Adrenal gland (tissue), 19 donors: ENCODE measurements at places on chromosomes 6 and 20.
A peak's percentile ranks its signal among the peaks of the same experiment; 100 is the strongest.

- no peak for DNase-seq
Observed at GRCh38 chr6:46655803-46656202, 3.0 kb downstream of the SLC25A27 start.

GRCh38 chr6:55974688-55975087 lies 99.3 kb upstream of the BMP5 start:
- DNase-seq, result no peak

DNA sequence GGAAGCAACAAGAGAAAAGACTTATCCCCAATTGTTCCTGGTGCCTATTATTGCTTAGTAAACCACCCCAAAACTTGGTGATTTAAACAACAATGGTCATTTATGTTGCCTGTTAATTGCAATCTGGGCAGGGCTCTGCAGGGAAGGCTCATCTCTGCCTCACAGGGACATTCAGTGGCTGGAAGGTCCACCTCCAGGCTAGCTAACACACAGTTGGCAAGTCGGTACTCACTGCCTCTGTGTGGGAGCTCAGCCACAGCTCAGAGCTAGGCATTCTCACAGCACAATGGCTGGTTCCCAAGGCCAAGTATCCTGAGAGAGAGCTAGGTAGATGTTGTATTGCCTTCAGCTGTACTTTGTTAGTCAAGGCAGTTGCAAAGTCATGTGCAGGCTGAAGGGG lies 18.5 kb upstream of the GMDS start:
- DNase-seq, result no peak

DNA sequence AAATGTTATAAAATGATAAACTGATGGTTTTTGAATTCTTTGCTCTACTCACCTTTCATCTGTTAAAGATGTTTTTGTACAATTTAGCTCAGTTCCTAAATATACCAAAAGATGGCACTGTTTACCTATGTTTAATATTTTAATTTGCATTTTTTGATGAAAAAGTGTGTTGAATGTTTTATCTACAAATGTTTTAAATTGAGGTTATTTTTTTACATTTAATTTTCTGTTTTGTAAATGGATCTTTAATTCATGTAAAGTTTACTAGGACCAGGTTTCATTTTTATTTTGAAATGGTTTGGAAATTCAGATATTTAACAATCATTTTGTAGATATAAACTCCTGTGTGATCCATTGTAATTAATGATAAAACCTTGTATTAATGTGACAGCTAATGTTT lies 30.0 kb downstream of the CDKAL1 start:
- DNase-seq, result no peak

DNA sequence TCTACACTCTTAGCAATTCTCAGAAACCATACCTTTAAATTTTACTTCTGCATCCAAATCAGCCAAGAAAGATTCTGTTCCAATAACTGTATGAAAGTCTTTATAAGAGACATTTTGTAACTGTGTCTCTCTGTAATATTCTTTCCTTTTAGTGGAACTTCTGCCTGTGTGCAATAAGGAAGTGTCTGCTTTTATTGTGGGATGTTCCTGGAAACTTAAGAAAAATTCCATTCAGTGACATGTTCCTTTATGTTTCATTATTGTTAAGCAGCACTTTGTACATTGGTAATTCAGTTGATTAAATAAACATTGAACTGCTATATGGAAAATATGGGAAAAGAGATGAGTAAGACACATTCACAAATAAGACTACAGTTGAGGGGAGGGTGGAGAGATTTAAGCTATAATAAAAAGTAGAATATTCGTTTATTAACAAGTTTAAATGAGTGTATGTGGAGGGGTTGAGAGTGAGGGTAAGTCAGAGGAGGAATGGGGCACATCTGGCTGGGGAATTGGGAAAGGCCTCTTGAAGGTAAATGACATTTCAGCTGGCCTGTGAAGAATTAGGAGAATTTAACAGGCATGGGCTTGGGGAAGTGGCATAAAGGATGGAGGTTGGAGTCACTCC lies 11.9 kb downstream of the NUS1 start:
- DNase-seq, result no peak

GRCh38 chr6:8982668-8983067 lies 547.3 kb upstream of the SLC35B3 start:
- no peak for DNase-seq

- DNase-seq, result no peak
Observed at GRCh38 chr20:23461180-23461579, 8.5 kb upstream of the CST11 start.

DNA sequence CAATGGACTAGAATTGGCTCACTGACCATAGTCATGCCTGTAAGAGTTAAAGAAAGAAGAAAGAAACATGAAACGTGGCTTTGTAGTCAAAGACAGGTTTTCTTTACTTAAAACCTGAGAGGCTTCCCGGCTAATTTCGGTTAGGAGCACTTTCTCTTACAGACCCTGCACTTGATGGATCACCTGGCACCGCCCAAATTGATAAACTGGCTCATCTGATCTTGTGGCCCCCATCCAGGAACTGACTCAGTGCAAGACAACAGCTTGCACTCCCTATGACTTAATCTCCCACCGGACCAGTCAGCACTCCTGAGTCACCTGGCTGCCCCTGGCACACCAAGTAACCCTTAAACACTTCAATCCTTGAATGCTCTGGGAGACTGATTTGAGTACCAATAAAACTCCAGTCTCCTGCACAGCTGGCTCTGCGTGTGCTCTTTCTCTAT lies 12.3 kb downstream of the TMEM14B start:
- DNase-seq, result peak; percentile 77

GRCh38 chr6:138397128-138398122 lies 6.6 kb upstream of the HEBP2 start:
- DNase-seq, result no peak

- peak; percentile 92 for DNase-seq
Observed at GRCh38 chr20:35171753-35172433, at the start of gene PROCR. Gene PROCR (plus strand): TSS chr20:35172072. CDS start chr20:35172155, 83 bp downstream.

DNA sequence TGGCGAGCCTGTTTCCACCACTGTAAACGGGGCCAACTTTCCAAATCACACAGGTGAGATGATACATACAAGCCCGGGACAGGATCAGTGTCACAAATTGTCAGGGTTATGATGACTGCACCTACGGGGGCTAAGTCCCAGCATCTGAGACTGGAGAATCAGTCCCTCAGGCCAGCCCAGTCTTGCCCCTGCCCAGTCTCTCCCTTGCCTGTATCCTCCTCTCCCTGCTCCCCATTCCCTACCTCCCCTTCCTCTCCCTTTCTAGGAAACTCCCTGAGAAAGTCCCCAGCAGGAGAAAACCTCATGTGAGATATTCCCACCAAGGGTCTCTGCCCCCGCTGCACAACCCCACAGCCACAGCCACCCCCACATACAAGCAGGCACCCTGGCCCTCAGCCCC lies 1.5 kb downstream of the FOXS1 start:
- no peak for DNase-seq

GRCh38 chr6:52697903-52698302 lies 27.0 kb downstream of the TMEM14A start:
- DNase-seq, result no peak

- DNase-seq, result no peak
Observed at GRCh38 chr20:52578559-52578958, 387.0 kb upstream of the ZFP64 start.

GRCh38 chr6:139542351-139542750 lies 167.9 kb upstream of the CITED2 start:
- no peak for DNase-seq

- no peak for DNase-seq
Observed at GRCh38 chr6:134735461-134735860, 214.4 kb downstream of the ALDH8A1 start.

DNA sequence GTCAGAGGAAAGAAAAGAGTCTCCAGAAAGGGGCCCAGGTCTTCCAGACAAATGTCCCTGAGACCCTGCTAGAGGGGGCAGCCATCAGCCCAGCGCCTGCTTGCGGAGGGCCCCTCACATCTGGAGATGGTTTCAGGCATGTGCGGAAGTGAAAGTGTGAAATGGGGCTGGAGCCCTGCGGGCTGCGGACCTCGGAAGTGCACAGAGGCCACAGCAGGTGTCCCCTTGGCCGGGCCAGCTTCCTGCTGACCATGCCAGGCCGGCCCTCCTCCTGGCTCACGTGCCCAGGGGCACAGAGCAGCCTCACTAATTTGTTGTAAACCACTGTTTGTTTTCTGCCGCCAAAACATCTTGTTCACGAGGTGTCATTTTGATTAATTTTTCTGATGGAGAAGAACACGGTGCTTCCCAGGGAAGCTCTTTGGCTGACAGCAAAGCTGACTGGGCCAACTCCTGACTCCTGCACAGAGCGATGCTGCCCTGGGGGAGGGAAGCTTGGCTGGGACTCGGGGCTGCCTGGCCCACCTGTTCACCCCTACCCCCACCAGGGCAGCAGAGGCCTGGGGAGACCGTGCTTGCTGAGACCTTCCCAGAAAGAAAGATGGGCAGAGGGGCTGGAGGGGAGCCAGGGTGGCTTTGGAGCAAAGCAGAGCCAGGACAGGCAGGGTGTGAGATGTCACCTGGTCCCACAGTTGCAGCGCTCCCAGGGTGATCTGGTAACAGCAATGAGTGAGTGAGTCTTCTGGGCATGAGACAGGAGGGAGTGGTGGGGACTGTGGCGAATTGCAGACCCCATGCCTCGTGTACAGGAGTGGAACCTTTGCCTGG lies 54.2 kb downstream of the BCAS4 start:
- peak; percentile 25 for DNase-seq

- DNase-seq, result no peak
Observed at GRCh38 chr6:88749849-88750248, 213.6 kb downstream of the RNGTT start.

GRCh38 chr6:131831392-131831791 lies 23.6 kb downstream of the ENPP1 start:
- DNase-seq, result no peak

DNA sequence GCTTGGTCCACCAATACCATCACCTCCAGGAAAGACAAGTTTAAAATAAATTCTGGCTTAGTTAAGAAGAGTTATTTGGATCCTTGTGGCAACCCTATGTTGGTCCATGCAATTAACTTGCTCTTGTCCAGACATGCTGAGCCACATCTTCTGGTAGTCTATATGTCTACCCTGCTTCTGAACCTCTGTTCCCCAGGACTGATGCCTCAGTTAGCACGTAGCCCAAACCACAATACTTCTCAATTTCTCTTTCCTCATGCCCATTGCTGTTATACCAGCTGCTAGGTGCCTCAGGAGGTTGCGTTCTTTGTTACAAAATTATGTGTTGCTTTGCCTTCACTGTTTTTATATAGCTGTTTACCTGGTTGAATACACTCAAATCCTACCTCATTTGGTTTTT lies 116.4 kb upstream of the KCNQ5 start:
- DNase-seq, result no peak

DNA sequence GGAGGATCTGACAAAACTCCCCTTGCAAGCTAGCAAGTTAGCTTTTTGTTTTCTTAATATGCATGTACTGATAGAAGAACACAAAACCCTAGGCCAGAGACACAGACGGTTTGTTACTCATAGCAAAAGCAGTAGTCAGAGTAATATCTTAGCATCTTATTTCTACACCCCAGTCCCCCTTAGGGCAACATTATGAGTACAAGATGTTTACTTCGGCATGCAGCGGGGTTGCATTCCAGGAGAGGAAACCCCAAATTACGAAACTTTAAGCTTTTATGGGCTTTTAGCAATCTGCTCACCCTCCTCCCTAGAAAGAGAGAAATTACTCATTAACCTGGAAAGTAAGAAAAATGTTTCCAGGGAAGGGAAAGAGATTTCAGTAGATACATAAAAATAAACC lies 1286.9 kb downstream of the EPHA7 start:
- DNase-seq, result no peak

- no peak for DNase-seq
Observed at GRCh38 chr6:167833396-167833763, 6.7 kb downstream of the AFDN start.

GRCh38 chr20:1819311-1820137 lies 75.7 kb upstream of the SIRPA start:
- DNase-seq, result peak; percentile 20

- DNase-seq, result peak; percentile 46
Observed at GRCh38 chr6:36633915-36634314, 39.8 kb downstream of the SRSF3 start.

DNA sequence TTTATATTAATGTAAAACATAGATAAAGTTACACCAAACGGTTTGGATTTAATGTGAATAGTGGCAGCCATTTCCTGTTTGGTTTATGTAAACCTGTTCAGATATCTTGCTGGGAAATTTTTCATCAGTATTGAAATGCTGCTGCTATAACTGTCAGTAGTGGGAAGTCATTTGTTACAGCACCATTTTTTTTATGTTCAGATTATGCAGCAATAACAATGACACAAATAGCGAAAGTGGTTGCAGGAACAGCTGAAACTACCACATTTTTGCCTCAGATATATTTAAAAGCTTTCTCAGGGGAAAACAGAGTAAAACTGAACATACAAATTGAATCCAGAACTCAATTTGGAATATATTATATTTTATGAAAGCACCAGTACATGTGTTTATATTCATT lies 128.8 kb upstream of the SIM1 start:
- DNase-seq, result no peak

DNA sequence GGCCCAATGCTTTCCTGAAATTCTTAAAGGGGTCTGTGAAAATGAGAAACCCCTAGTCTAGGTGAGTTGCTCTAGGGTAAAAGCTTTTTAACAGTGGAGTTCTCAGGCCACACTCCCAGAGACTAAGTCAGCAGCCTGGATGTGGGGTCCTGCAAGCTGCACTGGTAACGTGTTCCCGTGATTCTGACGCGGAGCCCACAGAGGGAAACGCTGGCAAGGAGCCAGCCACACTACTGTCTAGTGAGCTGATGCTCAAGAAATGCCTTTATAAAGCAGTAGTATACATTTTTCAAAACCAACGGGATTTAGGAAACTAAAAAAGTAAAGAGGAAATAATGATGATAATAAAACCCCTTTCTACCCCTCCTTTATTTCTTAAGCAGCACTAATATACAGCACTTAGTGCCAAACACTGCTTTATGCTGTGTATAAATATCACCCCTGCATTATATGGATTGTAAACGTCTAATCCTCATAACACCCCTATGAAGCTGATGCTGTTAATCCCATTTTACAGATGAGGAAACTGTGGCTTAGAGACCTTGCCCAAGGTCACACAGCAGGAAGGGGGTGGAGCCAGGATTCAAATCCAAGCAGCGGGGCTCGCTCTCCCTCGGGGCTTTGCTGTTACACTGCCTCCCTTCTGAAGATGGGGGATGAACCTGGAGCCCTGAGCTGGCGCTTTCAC lies 25.0 kb downstream of the KCNK15 start:
- DNase-seq, result no peak

- DNase-seq, result no peak
Observed at GRCh38 chr20:40497899-40498691, 190.9 kb downstream of the MAFB start.

DNA sequence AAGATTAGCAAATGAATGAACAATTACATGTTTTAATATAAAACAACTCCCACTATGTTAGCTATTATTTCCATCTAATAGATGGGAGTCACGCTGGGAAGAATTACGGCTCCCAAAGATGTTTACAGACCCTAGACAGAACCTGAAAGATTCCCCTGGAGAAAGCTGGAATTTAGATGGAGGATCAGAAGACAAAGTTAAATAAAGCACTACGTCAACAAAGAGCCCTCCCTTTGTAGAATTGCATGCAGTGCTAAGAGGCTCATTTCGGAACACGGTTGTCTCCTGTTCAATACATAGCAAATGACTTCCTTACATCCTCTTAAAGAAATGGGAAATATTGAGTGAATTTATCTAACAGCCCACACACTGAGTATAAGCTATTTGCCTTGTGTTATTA lies 328.3 kb downstream of the CBLN4 start:
- DNase-seq, result no peak
